Stimulated activated CD8-positive, alpha-beta memory T cell treated with anti-CD3 and anti-CD28 coated beads, Interleukin-4, amount 100 ng/mL, for 48 hours (primary cell): ENCODE measurements at places on chromosomes 2 and 18.
A peak's percentile ranks its signal among the peaks of the same experiment; 100 is the strongest.

DNA sequence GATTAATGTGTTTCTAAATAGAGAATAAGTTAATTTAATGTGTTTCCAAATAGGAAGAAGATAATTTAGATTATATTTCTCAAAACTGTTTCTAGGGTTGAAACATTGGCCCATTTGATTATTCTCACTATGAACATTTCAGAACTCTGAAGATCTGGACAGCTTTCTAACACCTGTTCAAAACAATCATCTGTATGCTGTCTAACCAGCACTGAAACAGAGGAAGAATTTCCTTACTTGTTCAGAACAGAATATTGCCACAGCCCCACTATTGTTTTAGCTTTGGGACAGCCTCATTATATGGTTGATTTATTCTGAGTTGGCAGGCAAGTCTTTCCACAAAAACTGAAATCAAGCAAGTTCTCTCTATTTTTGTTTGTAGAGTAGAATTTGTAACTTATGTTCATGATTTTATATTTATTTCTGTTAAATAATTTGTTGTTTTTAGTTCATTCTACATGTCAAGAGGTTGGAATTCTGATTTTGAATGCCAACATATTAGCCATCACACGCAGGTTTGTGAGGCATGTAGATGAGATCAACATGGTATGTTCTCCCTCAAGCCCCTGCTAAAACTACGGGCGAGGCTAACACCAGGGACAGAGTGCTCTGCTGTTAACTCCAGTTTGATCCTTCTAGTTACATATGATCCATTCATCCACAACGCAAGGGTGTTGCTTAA lies 11.2 kb downstream of the IL18RAP start:
- no peak for DNase-seq

DNA sequence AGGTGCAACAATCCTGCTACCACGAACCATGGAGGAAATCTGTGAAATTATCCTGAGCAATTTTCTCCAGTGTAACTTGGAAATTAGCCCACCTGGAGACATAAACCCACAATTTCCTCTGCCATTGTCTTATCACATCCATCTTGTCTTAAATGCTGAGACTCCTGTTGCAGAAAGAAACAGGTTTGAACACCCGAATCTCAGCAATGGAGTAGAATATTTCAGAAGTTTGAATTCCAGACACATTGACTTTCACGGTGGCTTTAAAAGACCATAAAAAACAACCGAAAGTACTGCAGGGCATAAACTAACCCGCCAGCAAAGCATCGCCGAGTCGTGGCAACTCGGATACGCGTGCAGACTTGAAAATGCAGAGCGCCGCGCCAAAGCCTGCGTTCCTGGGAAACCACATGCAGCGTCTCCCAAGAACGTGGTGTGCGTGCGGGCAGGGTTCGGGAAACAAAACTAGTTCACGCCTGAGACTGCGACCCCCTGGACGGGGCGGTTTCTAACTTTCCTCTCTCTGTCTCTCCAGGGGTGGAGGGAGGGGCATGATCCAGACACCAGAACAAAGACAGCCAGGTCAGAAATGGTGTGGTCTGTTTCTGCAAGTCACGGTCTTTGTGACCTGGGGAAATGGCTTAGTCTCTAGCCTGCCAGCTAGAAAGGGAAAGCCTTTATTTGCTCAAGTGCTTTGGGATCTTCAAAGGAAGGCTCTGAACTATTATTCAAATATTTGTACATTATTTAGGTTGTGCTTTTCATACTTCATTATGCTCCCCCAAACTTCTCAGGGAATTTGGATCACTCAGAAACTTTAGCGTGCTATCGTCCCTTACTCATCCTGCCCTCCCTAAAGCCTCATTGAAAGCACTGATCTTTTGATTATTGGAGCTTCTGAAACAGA lies 26.9 kb upstream of the KCTD1 start:
- DNase-seq = peak; percentile 24

DNA sequence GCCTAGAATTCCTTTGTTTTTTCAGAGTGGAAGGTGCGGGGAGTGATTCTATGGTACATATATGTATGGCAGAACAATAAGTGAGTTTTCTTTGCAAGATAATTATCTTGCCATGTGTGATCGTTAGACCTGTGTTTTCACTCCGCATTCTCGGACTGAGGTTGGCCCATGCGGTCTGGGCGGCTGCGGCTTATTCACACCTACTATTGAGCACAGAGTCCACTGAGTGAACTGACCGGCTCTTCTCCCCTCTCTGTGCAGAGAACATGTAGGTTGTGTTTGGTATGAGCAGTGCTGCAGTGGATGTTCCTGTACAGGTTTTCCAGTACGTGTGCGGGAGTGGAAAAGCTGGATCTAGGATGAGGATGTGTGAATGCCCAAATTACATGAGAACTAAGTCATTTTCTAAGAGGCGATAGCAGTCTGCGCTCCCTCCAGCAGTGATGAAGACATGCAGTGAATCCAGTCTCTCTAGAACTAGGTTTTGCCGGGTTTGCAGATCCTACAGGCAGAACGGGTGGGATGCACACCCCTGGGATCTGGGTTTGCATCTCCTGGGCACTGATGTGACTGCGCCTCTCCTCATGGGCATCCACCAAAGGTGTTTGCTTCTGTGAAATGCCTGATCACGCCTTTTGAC lies 27.1 kb downstream of the MTERF4 start:
- peak; percentile 10 for DNase-seq

DNA sequence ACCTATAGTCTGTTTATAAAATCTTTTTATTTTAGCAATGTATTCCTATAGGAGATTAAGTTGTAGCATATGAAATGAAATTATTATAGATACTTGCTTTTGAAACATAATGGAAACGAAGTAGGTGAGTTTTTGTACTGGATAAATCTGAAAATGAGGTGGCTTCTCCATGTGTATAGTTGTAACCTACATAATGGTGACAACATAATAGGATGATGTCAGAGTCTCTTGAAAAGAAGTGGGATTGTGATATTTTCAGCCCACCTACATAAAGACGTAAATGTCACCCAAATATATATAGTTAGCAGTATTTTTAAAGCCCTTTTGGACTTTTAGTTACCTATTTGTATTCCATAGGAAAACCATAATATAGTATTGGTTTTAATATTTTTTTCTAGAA lies 34.8 kb downstream of the FAM171B start:
- no peak for DNase-seq

DNA sequence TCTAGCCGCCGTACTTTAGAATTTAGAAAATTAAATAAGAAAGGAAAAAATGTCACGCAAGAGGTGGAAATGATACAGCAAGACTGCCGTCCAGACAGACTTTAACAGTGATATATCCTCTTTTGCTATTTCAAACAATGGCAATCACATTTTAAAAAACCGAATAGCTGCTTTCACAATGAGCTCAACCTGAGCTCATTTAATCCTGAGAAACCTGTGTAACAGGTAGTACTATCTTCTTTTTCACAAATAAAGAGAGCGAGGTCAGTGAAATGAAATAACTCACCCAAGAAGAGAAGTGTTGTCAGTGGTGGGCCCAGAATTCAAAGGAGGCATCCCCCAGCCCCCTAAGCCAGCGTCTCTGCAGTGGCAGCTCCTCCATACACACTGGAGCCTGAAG lies 60.7 kb upstream of the DAPL1 start:
- DNase-seq = no peak
